ENCODE measurements at places on chromosomes 5 and 9. TPM values are rescaled to one million over a fixed set of nuclear protein-coding genes. Genes with fewer than 3 reads are reported as not detected.

The ASPN gene
- total RNA-seq, result 0.86 TPM

The TLR4 gene
- total RNA-seq, result 0.78 TPM

The PKD2L2 gene
- total RNA-seq, result not detected

The MRPL36 gene
- total RNA-seq, result 41.0 TPM

The ADAMTS2 gene
- total RNA-seq, result 10.5 TPM

The RFK gene
- 10.2 TPM for total RNA-seq

The SCGB3A2 gene
- total RNA-seq, result 0.49 TPM

The KIAA1958 gene
- 26.9 TPM for total RNA-seq

The ARRDC3 gene
- 49.9 TPM for total RNA-seq

The HTR1A gene
- 0.13 TPM for total RNA-seq

The OMD gene
- not detected for total RNA-seq

The PCDHGC4 gene
- total RNA-seq, result 5.2 TPM

The SLC36A3 gene
- total RNA-seq, result not detected

The RORB gene
- 0.43 TPM for total RNA-seq

The TICAM2 gene
- total RNA-seq, result 1.6 TPM

The IL13 gene
- total RNA-seq, result 0.50 TPM

The PHF24 gene
- total RNA-seq, result 0.62 TPM

The GKAP1 gene
- total RNA-seq, result 9.6 TPM

The HTR4 gene
- 0.27 TPM for total RNA-seq

The SUSD1 gene
- 25.8 TPM for total RNA-seq

The DMRTA1 gene
- 1.6 TPM for total RNA-seq

The ARL10 gene
- 46.0 TPM for total RNA-seq

The GFI1B gene
- total RNA-seq, result not detected

The GPR150 gene
- not detected for total RNA-seq

The MACIR gene
- 7.5 TPM for total RNA-seq

The AGXT2 gene
- not detected for total RNA-seq

The INSYN2B gene
- 0.49 TPM for total RNA-seq

The OXCT1 gene
- 20.8 TPM for total RNA-seq

The FAM219A gene
- 18.2 TPM for total RNA-seq

The PITX1 gene
- 80.2 TPM for total RNA-seq

The HMGXB3 gene
- total RNA-seq, result 53.1 TPM

The FBP2 gene
- total RNA-seq, result not detected

The ARAP3 gene
- total RNA-seq, result 53.8 TPM

The DMGDH gene
- total RNA-seq, result 1.2 TPM

The ROPN1L gene
- 0.45 TPM for total RNA-seq

The TRAF1 gene
- 7.7 TPM for total RNA-seq

The ACTBL2 gene
- total RNA-seq, result 0.07 TPM

The SLC34A1 gene
- not detected for total RNA-seq

Data from mesothelial cell of epicardium (in vitro differentiated cells).